Small intestine (tissue), 16 donors: ENCODE measurements at places on chromosomes 3 and 15.

GRCh38 chr3:182912474-182912873 lies 67.9 kb downstream of the DCUN1D1 start:
- H3K36me3 ChIP-seq: peaks cover 4% of the 10 kb centered on the region
- no peaks in the 10 kb centered on the region for H3K27me3 ChIP-seq
- no peak for DNase-seq
- no peak overlapping the region for H3K27ac ChIP-seq
- no peaks in the 10 kb centered on the region for H3K4me1 ChIP-seq
- no peak overlapping the region for H3K4me3 ChIP-seq

DNA sequence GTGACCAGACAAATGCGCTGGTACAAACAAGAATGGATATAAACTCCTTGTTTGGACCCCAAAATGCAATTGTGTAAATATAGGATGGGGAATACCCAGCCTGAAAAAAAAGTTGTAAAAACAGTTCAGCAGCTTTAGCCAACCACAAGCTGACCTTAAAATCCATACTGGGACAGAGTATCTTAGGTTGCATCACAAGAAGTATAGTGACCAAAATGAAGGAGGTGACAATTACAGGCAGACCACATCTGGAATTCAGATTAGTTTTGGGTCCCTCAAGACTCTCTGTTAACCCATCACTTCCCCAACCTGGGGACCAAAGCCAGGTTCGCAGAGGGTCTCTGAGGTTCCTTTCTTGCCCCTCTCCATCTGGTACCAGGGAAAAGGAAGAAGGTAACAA lies 115.9 kb upstream of the PRR20G start:
- H3K36me3 ChIP-seq: no peaks in the 10 kb centered on the region
- no peak overlapping the region for H3K4me3 ChIP-seq
- H3K27ac ChIP-seq: no peak overlapping the region
- H3K4me1 ChIP-seq: no peaks in the 10 kb centered on the region

DNA sequence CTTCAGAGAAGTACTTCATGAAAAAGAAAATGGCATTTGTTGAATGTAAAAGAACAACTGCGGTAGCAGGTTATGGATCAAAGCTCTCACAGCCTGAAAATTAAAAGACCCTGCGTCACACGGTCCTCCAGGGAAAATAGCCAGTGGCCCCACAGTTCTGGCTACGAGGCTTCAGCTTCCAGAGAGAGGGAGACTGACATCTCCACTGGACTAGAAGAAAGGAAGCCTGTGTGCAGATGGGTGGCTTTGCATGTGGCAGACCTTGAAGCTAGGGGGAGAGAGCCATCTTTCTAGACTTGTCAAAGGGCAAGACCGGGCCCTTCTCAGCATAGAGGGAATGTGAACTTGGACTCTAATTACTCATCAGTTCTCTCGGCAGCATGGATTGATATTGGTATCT lies 159.4 kb downstream of the SLCO3A1 start:
- H3K27ac ChIP-seq: no peak overlapping the region
- DNase-seq: no peak

DNA sequence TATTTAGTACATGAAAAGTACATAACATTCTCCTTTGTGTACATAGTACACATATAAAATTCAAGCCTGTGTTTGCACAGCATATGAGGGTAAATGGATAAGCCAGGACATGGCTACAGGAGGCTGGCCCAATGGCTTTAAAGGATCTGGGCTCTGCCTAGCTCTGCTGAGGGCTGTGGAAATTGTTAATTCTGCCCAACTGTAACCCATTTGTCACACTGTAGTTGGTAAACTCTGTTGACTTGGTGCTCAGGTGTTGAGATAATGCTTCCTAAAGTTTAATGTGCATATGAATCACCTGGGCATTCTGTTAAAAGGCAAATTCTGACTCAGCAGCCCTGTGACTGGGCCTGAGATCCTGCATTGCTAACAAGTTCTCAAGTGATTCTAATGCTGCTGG lies 196.5 kb upstream of the ZPLD1 start:
- DNase-seq: peak; percentile 9
- no peaks in the 10 kb centered on the region for H3K27me3 ChIP-seq
- H3K27ac ChIP-seq: no peak overlapping the region
- H3K4me3 ChIP-seq: no peak overlapping the region
- H3K4me1 ChIP-seq: no peaks in the 10 kb centered on the region
- no peaks in the 10 kb centered on the region for H3K36me3 ChIP-seq

DNA sequence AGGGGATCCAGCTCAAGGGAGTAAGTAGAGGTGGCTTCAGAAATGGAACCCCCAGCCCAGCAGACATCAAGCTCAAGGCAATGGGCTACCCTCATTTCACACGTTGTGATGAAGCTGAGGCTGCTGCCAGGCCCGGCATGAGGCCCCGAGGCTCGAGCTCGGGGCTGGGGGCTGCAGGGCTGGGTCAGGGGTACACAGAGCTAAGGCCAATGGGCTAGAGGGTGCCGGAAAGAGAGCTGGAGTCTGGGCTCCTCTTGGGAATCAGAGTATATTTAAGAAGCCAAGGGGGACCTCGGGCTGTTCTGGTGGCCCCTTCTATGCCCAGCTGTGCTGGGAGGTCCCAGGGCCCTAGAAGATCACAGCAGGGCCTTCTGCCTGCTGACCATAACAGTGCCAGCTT lies 7.4 kb downstream of the PRSS50 start:
- no peak for DNase-seq
- no peaks in the 10 kb centered on the region for H3K27me3 ChIP-seq
- no peak overlapping the region for H3K27ac ChIP-seq
- no peaks in the 10 kb centered on the region for H3K36me3 ChIP-seq
- H3K4me3 ChIP-seq: no peak overlapping the region
